ENCODE measurements at places on chromosomes 16 and 17. TPM values are rescaled to one million over a fixed set of nuclear protein-coding genes. Genes with fewer than 3 reads are reported as not detected.

Gene HOXB6
- 0.29 TPM for polyA plus RNA-seq

Gene XYLT1
- polyA plus RNA-seq: 3.0 TPM

Gene CHD9
- polyA plus RNA-seq: 9.2 TPM

Gene GNG13
- not detected for polyA plus RNA-seq

Gene LITAFD
- not detected for polyA plus RNA-seq

Gene MYO15B
- 27.8 TPM for polyA plus RNA-seq

Gene TEX19
- 0.01 TPM for polyA plus RNA-seq

Gene EPX
- polyA plus RNA-seq: not detected

Gene FSCN2
- 2.0 TPM for polyA plus RNA-seq

Gene PDE6G
- polyA plus RNA-seq: 0.33 TPM

Gene CBFB
- polyA plus RNA-seq: 17.0 TPM

Gene PPL
- 739 TPM for polyA plus RNA-seq

Gene JMJD6
- polyA plus RNA-seq: 18.3 TPM

Gene MYH8
- not detected for polyA plus RNA-seq

Gene SPDYE4
- polyA plus RNA-seq: not detected

Gene WDR90
- 45.3 TPM for polyA plus RNA-seq
